ENCODE measurements at places on chromosomes 1 and 21.

DNA sequence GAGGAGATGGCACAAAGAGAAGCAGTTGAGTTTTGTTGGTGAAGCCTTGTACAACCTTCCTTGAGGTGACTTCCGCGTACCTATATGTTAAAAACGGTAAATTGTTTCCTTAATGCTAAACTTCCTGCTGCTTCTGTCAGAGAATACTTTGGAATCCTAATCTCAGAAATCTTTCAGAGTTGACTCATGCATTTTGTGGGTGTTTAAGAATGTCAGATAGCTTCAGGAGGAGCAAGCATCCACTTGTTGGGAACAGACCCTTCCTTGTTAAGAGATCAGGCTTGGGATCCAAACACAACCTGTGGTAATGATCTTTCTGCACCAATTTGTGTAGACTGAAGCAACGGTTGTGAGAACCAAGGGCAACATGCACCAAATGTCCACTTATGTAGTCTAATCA lies 29.5 kb downstream of the AK4 start:
- peak; percentile 83 for DNase-seq

DNA sequence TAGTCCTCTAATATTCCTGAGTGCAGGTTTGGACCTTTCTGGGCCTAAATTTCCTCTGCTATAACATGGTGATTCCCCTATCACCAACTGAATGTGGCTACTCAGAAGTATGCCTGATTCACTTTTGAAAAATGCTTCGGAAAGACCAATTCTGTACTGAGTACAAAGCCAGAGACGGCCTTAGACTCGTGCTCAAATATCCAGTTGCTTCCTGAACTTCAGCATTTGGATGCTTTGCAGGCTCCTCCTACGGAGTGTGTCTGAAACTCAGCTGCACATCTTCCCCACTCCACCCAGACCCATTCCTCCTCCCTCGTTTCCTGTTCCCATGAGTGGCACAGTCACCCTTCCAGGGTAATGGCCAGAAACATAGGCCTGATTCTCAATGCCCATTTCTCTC lies 98.4 kb upstream of the GADD45A start:
- DNase-seq: no peak

- no peak for DNase-seq
Observed at GRCh38 chr1:21734526-21734925, 48.4 kb downstream of the USP48 start.

GRCh38 chr1:208479435-208479834 lies 235.3 kb upstream of the PLXNA2 start:
- no peak for DNase-seq

DNA sequence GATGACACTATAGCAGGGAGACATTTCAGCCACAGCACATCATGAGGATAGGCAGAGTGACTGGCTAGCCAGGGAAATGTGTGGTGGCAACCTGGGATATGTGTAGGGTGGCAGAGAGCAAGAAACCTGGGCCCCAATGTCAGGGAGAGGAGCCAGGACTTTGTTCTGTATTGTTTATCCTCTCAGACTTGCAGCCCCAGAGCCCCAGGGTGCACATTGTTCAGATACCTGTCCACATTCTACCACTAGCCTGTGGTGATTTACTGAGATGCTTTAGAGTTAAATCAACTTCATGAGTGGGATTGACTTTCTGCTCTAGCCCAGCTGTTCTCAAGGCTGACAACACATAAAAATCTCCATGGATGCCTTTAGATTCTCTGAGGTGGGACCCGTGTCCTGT lies 61.5 kb downstream of the MAB21L3 start:
- DNase-seq: peak; percentile 69

DNA sequence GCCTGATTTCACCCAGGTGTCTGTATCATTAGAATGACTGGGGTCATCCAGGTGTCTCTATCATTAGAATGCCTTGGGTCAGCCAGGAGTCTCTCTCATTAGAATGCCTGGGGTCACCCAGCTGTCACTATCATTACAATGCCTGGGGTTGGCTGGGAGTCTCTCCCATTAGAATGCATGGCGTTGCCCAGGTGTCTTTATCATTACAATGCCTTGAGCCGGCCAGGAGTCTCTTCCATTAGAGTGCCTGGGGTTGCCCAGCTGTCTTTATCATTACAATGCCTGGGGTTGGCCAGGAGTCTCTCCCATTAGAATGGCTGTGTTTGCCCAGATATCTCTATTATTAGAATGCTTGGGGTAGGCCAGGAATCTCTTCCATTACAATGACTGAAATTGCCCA lies 61.6 kb downstream of the RNF187 start:
- no peak for DNase-seq

GRCh38 chr1:43930168-43930948 lies 3.2 kb upstream of the ARTN start:
- no peak for DNase-seq

GRCh38 chr1:233543338-233544255 lies 70.3 kb upstream of the KCNK1 start:
- DNase-seq: peak; percentile 97

GRCh38 chr1:59243978-59244377 lies 52.9 kb upstream of the FGGY start:
- DNase-seq: no peak

- no peak for DNase-seq
Observed at GRCh38 chr1:77925518-77925917, 37.1 kb downstream of the NEXN start.

DNA sequence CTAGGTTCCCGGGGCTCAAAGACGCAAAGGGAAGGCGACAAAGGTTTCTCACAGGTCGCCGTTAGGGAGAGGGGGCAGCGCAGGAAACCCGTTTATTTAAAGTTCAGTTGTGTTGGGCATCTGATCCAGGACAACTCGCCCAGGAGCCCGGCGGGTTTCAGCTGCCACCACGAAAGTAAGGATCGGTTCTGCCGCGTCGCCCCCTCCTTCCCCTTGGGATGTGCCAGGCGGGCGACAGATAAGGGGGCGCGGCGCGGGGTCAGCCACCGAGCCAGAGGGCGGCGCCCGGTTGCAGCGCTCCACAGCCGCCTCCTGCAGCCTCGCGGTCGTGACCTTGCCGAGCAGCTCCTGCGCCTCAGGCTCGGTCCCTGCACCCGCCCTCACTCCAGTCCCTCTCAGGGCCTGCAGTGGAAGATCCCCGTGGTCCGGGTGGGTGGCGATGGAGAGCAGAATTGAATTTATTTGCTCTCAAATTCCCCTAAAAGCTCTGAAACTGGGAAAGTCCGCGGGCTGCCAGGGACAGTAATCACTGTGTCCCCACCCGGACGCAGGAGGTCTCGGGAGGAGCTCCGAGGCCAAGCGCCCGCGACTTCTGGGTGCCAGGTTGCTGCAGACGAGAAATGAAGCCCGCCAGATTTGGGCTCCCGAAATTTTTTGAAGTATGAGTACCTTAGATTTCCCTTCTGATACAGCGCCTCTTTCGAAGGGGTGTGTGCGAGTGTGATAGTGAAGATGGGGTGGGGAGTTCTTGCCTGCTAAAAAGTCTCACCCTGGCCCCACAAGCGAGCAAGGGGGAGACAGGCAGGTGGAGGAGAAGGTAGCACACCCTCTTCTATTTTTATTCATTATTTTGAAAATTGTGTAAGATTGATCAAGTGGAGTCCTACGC lies 28.4 kb upstream of the NFIA start:
- peak; percentile 67 for DNase-seq

GRCh38 chr1:232414100-232414499 lies 215.8 kb downstream of the SIPA1L2 start:
- DNase-seq: no peak

GRCh38 chr1:23594927-23595353 lies 35.6 kb upstream of the ID3 start:
- DNase-seq: peak; percentile 75

DNA sequence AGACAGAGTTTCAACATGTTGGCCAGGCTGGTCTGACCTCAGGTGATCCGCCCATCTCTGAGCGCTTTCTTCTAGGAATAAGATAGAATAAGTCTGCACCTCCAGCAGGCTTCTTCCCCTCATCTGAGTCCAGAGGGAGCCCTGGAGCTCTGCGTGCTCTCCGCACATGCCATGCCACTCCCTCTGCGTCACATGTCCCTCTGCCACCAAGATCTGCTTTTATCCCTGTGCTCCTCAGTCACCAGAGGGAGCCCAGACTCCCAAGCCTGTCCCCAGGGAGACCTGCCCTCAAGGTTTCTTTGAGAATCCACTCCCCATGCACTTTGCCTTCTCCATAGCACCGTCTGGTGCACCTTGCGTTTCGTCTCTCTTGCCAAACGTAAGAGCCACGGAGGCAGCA lies 213.0 kb downstream of the CAMTA1 start:
- peak; percentile 80 for DNase-seq

GRCh38 chr1:246761396-246761795 lies 37.2 kb downstream of the SCCPDH start:
- no peak for DNase-seq

DNA sequence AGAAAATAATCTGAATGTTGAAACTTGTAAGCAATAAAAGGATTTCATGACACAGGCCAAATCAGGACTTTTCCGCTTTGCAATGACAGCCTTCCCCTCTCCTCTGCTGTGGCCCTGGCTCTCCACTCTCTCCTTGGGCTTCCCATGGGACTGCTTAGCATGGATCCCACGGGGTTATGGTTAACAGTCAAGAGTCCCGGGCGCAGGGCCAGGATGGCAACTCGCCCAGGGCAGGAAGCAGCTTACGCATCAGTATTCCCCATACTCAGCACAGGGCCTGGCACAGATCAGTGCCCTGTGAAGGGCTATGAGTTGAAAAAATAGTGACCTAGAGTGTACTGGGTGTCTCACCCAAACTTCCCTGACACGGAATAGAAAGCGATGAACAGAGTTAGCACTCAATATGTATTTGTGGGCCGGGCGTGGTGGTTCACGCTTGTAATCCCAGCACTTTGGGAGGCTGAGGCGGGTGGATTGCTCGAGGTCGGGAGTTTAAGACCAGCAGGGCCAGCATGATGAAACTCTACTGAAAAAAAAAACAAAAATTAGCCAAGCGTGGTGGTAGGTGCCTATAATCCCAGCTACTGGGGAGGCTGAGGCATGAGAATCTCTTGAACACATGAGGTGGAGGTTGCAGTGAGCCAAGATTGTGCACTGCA lies 29.1 kb upstream of the GRHL3 start:
- DNase-seq: no peak

DNA sequence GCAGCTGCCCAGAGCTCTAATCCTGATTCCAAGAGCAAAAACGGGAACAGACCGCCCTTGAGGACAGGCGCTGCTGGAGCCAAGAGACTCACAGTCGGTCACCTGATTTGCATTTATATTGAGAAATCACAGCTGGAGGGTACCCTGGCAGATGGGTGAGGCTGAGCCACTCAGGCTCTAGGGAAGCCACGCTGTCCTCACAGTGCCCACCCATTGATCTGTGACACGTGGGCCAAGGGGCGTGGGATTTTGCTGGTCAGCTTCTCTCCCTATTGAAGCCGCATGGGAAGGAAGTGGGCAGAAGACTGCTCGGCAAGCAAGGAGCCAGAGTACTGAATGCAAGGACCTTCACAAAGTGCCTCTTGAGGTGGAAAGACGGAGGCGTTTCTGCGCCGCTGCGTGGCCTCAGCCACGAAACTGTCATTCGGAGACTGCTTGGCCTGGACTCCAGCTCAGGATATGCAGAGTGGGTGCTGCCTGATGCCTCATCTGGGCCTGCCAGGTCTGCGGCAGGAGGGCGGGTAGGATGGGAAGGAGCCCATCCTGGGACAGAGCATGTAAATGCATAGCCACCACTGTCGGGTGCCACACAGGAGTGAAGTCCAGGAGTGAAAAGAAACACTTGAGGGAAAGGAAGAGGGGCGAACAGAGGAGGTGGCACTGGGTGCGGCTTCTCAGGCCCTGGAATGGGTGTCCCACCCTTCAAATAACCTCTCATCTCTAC lies 139.8 kb downstream of the PGBD5 start:
- DNase-seq: peak; percentile 41

DNA sequence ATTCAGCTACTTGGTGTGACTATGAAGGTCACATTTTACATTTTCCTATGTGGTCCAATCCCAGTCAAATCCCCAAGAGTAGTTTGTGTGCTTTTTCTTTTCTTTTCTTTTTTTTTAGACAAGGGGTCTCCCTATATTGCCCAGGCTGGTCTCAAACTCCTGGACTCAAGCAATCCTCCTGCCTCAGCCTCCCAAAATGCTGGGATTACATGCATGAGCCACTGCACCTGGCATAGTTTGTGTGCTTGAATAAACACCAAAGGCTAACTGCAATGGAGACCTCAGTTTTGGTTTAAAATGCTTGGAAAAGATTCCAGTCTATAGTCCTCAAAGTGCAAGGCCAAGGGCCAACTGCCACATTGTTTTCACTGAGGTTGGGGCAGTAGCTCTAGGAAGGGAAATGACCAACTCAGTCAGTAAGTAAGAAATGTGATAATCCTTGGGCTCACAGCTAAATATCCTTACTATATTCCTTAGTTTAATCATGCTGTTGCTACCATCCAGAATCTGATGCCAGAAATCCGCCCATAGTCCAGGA lies 38.6 kb downstream of the EIF2B3 start:
- DNase-seq: no peak

- no peak for DNase-seq
Observed at GRCh38 chr21:25772686-25773085, 37.9 kb downstream of the GABPA start.

- DNase-seq: no peak
Observed at GRCh38 chr1:67626090-67626860, 58.7 kb upstream of the GADD45A start.

GRCh38 chr21:14267076-14267475 lies 51.1 kb downstream of the RBM11 start:
- no peak for DNase-seq

GRCh38 chr1:204992201-204992997 lies 50.6 kb upstream of the CNTN2 start:
- DNase-seq: no peak

GRCh38 chr1:230124186-230125128 lies 57.4 kb downstream of the GALNT2 start:
- peak; percentile 71 for DNase-seq

- DNase-seq: no peak
Observed at GRCh38 chr21:42019101-42019605, 9.0 kb upstream of the ZBTB21 start.

GRCh38 chr1:201709564-201710295 lies 119.2 kb upstream of the IPO9 start:
- DNase-seq: peak; percentile 85

- DNase-seq: peak; percentile 24
Observed at GRCh38 chr1:220767312-220768125, 19.2 kb upstream of the MTARC1 start.

DNA sequence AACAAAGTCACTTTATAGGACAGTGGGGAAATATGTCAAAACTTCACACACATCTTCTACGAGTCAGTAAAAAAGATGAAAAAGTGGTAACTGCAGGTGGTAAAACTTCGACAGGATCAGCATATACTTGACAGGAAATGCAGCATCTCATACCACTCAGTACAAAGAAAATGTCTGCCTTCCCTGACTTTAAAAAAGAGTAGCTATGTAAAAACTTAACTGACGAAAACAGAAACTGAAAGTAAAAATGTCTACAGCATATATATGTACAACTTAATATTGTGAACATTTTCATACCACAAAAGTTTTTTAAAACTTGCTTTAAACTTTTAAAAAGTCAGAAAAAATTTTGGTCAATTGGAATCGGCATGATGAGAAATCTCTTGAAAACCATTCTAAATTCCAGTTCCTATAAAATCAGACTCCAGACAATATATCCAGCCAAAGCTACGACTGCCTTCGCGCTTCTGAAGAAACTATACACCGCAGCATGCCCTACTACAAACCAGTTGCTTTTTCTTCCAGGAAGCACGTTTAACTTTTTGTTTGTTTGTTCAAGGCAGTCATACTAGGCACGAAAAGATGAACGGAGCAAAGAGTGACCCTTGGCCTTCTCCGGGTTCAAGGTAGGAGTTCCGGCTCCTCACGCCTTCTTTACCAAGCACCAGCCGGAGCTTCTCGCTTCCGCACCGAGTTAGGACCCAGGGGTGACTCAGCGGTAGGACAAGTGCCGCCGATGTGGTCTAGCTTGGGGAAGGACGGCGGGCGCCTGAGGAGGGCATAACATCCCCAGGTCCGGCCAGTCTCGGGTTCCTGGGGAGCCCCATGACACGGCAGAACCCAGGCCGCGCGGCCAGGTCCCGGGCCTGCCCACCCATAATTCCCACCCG lies 612 bp downstream of the PSMA5 start:
- no peak for DNase-seq

Data from islet precursor cell (in vitro differentiated cells).